ENCODE measurements at places on chromosomes 16 and 17. TPM values are rescaled to one million over a fixed set of nuclear protein-coding genes. Genes with fewer than 3 reads are reported as not detected.
A peak's percentile ranks its signal among the peaks of the same experiment; 100 is the strongest.

- H3K36me3 ChIP-seq = no peaks in the 10 kb centered on the region
- H3K4me1 ChIP-seq = peaks cover 43% of the 10 kb centered on the region
- no peak for DNase-seq
- peak overlapping the region; percentile 96 for H3K4me3 ChIP-seq
- H3K27ac ChIP-seq = peak overlapping the region; percentile 95
- no peaks in the 10 kb centered on the region for H3K27me3 ChIP-seq
Measured at GRCh38 chr16:56424404-56424764, 961 bp downstream of the AMFR start.

The ACSM3 gene
- total RNA-seq = 1.9 TPM

- peaks cover 2% of the 10 kb centered on the region for H3K36me3 ChIP-seq
- peaks cover 14% of the 10 kb centered on the region for H3K4me1 ChIP-seq
- H3K27me3 ChIP-seq = no peaks in the 10 kb centered on the region
- H3K27ac ChIP-seq = peak overlapping the region; percentile 86
- DNase-seq = no peak
- H3K4me3 ChIP-seq = no peak overlapping the region
Measured at GRCh38 chr16:64738321-64738960, 383.4 kb downstream of the CDH11 start.

- H3K4me1 ChIP-seq = no peaks in the 10 kb centered on the region
- H3K27ac ChIP-seq = no peak overlapping the region
- no peak overlapping the region for H3K4me3 ChIP-seq
- no peak for DNase-seq
- H3K27me3 ChIP-seq = peaks cover 31% of the 10 kb centered on the region
Measured at GRCh38 chr16:55421226-55421625, 57.8 kb upstream of the MMP2 start.

GRCh38 chr17:83135692-83136091 is 56.3 kb downstream of the METRNL start:
- no peak overlapping the region for H3K4me3 ChIP-seq
- DNase-seq = peak; percentile 82
- peaks cover 3% of the 10 kb centered on the region for H3K4me1 ChIP-seq
- H3K27ac ChIP-seq = no peak overlapping the region
- no peaks in the 10 kb centered on the region for H3K36me3 ChIP-seq

The AMZ2 gene
- total RNA-seq = 80.4 TPM

GRCh38 chr16:27550582-27550920 is 607 bp downstream of the KATNIP start:
- H3K4me3 ChIP-seq = peak overlapping the region; percentile 99
- H3K4me1 ChIP-seq = peaks cover 41% of the 10 kb centered on the region

DNA sequence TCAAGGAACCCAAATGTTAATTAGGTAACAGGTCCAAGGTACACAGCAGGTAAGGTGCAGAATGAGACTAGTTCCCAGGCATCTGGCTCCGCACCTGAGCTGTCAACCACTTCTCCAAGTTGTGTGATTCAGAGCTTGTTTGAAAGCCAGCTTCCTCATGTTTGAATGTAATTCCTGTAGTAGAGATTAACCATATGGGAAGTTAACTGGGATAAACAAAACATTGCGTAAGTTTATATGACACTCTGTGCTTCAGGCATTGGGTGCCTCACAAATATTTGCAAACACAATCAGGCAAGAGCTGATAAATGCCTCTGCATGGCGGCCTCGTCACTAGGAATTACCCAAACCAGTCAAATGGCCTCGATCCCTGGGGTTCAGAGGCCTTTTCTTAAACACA is 27.9 kb upstream of the CPHXL start:
- no peak overlapping the region for H3K27ac ChIP-seq
- DNase-seq = no peak
- no peak overlapping the region for H3K4me3 ChIP-seq
- H3K4me1 ChIP-seq = peaks cover 3% of the 10 kb centered on the region

DNA sequence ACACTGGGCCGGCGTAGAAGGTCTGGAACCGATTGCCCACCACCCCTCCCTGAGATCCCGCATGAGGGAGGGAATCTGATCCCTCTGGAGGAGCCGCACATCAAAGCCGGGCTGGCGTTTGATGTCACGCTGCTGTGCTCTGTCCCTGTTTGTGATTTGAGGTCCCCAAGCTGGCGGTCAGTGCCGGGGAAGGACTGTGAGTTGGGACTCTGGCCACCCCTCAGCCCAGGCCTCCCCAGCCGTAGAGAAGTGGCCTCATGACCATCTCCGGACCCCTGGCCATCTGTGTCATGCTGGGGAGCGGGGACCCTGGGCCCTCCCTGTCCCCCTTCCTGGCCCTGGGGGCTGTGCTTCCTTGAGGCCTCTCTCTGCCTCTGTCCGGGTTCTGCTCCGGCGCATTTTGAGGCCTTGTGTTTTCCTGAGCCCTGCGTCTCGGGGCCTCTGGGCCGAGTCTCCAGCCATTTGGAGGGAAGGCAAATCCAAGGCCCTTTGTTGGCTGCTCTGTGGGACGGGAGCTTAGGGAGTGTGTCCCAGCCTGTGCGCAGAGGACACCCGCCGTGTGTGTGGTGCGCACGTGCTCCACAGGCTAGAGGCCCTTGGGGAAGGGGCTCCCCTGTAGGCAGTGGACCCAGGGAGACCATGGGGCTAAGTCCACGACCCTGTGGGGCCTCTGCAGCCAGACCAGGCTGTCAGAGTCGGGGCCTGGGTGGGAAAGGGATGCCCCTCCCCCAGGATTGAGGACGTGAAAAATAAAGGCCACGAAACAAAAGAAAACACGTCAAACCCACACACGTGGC is 15.1 kb downstream of the ASPSCR1 start:
- H3K27me3 ChIP-seq = no peaks in the 10 kb centered on the region
- peak overlapping the region; percentile 87 for H3K27ac ChIP-seq
- peak; percentile 81 for DNase-seq
- H3K36me3 ChIP-seq = peaks cover 11% of the 10 kb centered on the region
- peaks cover 17% of the 10 kb centered on the region for H3K4me1 ChIP-seq

- peaks cover 21% of the 10 kb centered on the region for H3K27me3 ChIP-seq
- no peak for DNase-seq
- peaks cover 28% of the 10 kb centered on the region for H3K4me1 ChIP-seq
- no peak overlapping the region for H3K27ac ChIP-seq
- no peak overlapping the region for H3K4me3 ChIP-seq
Measured at GRCh38 chr17:17412326-17412725, 64.5 kb upstream of the MED9 start.

DNA sequence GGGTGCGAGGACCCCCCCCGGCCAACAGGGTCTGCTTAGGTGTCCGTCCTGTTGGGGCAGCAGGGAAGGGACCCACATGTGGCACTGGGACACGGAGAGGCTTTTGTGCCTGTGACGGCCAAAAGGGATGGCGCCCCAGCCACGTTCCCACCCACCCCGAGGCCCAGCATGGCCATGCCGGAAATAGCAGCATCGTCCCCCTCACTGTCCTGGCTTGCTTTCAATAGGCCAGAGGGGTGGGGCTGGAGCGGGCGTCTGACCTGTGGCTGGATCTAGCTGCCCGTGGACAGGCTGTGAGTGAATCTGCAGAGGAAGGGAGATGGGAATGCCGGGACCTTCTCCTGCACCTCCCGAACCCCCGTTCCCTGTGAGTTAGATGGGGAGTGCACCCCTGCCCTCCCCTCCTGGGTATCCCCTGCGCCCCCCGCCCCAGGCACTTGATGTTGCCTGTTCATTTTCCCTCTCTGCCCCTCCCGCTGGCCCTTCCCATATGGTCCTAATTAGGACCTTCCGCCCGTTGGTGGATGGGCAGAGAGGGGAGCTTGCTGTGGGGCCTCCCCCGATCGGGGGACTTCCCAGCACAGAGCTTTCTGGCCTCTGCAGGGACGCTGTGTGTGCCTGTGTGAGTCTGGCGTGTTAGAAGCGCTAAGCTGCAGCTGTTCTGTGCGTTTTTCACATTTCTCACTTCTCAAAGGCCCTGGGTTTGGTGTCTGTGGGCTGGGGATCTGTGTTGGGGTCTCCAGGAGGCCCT is 292.8 kb downstream of the SEC14L1 start:
- H3K27me3 ChIP-seq = no peaks in the 10 kb centered on the region
- no peak overlapping the region for H3K27ac ChIP-seq
- no peak for DNase-seq
- peaks cover 78% of the 10 kb centered on the region for H3K4me1 ChIP-seq
- no peaks in the 10 kb centered on the region for H3K36me3 ChIP-seq
- no peak overlapping the region for H3K4me3 ChIP-seq

The GPR139 gene
- not detected for total RNA-seq

The KIF2B gene
- total RNA-seq = not detected

DNA sequence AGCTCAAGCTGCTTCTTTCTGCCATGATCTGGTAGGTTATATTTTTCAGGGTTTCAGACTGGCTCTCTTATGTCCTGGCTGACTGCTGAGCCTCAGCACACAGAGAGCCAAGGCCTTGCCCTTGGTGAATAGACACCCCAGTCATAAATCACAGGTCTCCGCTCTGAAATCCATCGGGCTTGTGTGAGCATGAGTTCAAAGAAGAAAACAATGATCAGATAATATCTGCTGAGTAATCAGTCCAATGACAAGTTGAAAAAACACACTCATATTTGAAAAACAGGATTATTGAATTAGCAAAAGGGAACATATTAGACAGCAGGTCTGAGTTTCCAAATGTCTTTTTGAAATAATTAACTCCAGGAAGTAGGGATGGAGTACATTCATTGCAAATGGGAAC is 51.1 kb upstream of the NDRG4 start:
- H3K27me3 ChIP-seq = peaks cover 31% of the 10 kb centered on the region
- DNase-seq = no peak
- no peak overlapping the region for H3K4me3 ChIP-seq
- H3K36me3 ChIP-seq = no peaks in the 10 kb centered on the region
- no peaks in the 10 kb centered on the region for H3K4me1 ChIP-seq
- H3K27ac ChIP-seq = no peak overlapping the region

DNA sequence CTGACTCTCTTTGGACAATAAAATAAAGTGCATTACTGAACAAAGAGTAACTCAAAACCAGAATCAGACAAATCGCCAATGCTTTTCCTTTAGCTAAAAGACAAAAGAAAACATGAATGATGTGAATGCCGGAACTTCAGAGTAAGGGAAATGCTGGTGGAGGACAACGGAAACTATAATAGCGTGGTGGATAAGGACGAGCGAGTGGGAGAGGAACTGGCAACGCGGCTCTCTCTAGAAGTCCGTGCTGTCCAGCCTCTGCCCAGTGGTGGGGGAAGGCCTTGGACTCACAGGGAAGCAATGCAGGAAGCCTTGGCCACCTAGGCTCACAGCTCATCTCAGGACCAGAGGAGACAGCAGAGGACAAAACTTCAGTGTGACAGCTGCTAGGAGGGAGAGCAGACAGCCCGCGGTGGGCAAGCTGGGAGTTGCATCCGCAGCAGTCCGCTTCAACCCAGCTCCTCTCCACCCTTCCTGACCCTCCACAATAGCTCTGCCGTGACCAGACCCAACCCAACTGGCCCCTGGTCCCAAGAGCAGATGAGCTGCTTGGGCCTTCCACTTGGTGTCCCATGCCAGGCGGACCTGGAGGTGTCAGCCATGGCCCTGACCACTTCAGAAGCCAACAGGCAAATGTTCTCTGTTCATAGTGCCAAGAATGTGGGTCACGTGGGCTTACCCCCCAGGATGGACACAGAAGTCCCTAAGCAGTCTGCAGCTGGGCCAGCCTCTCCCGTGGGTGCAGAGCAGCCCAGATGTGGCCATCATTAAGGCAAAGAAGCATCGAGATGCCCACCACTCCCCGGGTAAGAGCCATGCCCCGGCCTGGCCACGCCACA is 5.3 kb upstream of the FAAP100 start:
- H3K36me3 ChIP-seq = peaks cover 30% of the 10 kb centered on the region
- peak overlapping the region; percentile 24 for H3K27ac ChIP-seq
- H3K4me1 ChIP-seq = peaks cover 68% of the 10 kb centered on the region
- no peak overlapping the region for H3K4me3 ChIP-seq
- H3K27me3 ChIP-seq = no peaks in the 10 kb centered on the region

The CRYM gene
- not detected for total RNA-seq

The LPCAT2 gene
- 17.4 TPM for total RNA-seq

DNA sequence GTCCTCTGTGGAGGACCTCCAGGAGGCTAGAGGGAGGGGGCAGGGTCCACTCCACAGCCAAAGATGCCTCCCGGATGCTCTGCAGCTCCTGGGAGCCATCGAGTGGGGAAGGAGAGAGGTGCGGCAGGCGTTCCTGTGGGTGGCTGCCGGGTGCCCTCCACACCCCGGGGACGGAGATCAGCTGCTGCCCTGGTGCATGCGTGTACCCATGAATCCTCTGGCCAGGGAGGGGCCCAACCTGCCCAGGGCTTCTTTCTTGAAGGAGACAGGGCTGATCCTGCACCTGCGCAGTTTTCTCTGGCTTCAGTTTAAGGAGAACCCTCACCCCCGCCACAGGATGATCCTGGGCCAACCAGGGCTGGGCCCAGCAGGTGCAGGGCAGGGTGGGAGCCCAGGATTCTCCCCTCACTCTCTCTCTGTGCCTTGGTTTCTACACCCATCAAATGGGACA is 33.5 kb upstream of the DOC2B start:
- peaks cover 1% of the 10 kb centered on the region for H3K36me3 ChIP-seq
- no peaks in the 10 kb centered on the region for H3K27me3 ChIP-seq
- H3K4me1 ChIP-seq = no peaks in the 10 kb centered on the region
- H3K27ac ChIP-seq = no peak overlapping the region
- H3K4me3 ChIP-seq = no peak overlapping the region
- DNase-seq = peak; percentile 87

DNA sequence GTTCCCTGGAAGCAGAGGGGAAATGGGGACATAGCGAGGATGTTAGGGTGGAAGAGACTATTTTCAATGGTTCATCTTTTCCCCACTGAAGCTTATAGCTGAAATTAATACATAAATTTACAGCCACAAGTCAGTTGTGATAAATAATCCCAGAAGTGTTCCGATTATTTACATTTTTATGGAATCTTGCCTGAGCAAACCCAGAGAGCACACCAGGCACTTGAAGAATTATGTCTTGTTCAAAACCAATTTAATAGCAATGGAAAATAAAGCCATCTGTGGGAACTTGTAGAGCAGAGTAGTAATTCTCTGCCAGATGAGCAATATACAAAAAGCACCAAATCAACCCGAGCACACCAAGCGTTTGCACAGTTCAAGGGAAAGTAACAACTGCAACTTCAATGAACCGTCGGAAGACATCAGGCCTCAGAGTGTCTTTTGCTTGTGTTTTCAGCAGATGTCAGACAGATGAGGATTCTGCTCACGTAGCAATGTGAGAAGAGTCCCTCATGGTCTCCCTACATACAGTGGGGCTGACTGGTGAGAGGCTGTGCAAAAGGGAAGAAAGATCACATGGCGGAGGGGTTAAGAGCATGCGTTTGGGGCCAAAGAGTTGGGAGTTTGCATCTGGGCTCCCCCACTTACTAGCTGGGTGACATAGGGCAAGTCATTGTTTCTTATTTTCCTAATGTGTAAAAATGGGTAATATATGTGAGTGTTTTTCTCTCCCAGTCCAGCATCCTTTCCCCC is 148.7 kb upstream of the HS3ST2 start:
- H3K27me3 ChIP-seq = peaks cover 2% of the 10 kb centered on the region
- no peak overlapping the region for H3K27ac ChIP-seq
- H3K36me3 ChIP-seq = no peaks in the 10 kb centered on the region
- H3K4me3 ChIP-seq = no peak overlapping the region

DNA sequence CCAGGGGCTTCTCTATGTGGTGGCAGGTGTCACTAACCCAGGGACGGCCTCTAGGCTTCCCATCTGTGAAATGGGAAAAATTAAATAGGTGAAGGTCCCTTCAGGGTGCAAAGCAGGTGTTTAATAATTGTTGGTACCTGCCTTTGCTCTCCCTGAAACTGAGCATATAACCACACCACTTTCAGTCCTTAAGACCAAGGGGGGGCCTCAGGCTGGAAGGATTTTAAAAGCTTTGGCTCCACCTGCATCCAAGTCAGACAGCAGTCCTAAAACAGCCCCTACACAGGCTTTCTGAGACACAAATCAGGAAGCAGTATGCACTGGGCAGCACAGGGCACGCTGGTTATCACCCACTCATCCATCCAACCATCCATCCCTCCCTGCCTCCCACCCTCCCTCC is 55.0 kb downstream of the TK2 start:
- H3K27ac ChIP-seq = no peak overlapping the region
- no peaks in the 10 kb centered on the region for H3K4me1 ChIP-seq
- peak; percentile 10 for DNase-seq

The NPTX1 gene
- 20.3 TPM for total RNA-seq

All from chondrocyte (in vitro differentiated cells).